ENCODE measurements at places on chromosomes 11 and 22.

DNA sequence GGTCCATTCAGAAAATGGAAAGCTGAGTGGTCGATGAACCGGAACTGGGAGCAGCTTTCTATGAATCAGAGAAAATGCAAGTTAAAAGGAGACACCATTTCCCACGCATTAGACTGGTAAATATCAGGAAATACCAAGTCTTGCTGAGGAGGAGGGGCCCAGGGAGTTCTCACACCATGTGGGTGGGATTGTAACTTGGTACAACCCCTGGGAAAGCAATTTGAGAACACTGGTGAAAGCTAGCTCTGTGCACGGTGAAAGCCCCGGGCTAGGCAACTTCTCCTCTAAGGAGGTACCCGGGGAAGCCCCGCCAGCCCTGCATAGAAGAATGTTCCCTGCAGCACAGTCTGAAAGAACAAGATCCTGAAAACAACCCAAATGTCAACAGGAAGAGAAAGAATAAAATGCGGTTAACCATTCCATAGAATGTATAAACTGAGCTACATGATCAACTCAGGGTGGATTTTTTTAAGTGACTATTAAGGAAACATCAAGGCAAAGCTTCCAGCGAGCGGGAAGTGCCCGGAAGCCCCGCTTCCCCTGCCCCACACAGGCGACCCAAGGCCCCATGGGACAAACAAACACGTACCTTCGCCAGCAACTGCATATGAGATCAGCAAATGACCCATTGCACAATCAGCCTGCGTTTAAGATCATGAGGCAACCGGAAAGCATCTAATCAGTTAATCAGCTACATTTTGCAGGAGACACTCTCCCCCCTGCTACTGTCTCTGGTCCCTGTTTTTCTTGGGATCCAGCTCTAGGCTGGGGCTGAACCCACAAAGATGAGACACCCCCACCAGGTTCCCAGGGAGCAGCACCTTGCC, 11.3 kb downstream of the SHANK2 start:
- DNase-seq: peak; percentile 14

DNA sequence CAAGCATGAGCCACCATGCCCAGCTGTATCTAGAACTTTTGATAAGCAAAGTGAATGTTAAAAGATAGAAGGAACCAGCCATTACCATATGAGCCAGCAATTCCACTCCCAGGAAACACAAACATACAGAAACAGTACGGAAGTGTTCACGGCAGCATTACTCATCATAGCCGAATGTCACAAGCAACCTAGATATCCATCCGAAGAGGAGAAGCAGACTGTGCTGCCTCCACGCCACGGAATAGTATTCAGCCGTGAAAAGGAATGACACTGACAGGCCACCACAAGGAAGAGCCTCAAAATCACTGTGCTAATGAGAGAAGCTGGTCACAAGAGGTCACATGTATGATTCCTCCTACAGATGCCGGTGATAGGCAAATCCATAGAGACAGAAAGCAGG, 17.6 kb upstream of the MGAT3 start:
- no peak for DNase-seq

DNA sequence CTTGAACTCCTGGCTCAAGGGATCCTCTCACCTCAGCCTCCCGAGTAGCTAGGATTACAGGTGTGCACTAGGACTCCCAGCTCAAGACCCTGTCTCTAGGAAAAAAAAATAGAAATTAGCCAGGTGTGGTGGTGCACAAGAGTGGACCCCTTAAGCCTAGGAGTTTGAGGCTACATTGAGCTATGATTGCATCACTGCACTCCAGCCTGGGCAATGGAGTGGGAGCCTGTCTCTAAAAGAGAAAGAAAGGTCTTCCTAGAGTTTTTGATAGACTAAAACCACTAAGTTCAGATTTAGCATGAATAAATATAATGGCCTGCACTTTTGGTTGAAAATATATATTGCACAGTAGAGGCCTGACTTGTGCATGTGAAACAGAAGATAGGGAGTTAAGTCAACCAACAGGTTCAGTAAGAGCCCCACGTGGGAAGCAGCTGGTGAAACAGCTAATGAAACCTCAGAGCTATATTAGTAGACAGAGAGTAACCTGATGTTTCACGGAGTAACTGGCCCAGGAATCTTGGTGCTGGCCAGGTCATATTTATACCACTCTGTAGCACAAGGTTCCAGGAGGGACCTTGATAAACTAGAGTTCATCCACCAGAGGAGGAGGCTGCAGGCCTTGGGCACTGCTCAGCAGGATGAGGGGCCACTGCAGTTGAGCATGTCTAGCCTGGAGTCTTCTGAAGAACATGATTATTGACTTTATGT, 4.6 kb upstream of the MICAL3 start:
- DNase-seq: no peak

DNA sequence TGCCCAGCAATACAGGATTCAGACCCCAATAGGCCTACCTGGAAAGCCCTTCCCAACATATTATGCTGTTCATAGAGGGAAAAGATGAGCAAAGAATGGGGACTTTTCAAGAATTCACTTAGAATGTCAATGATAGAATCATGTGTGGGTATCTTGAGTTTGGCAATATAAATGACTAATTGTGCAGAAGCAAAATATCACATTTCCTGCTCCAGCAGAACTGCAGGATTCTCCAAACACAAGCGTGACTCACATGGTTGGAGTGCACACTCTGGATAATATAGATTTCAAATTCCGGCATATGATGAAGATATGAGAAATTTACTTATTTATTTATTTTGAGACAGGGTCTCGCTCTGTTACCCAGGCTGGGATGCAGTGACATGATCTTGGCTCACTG, 12.5 kb upstream of the APOL5 start:
- DNase-seq: no peak

GRCh38 chr11:73734993-73735392, 25.9 kb downstream of the RAB6A start:
- no peak for DNase-seq

DNA sequence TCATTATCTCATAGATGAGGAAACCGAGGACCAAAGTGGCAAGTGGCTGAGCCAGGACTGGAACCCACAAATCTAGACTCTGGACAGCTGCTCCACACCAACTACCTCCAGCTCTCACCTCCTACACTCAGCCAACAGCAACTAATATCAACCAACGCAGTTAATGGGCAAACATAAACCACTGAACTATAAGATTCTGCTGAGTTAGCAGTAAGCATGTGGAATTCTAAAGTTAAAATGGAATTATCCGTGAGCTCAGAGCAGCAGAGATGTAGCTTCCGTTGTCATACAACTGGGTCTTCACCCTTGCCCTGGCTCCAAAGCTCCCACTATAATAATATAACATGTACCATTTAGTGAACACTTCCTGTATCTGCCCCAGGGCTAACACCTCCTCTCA, 27.1 kb downstream of the FAM227A start:
- DNase-seq: no peak

GRCh38 chr11:126484266-126484665, 128.8 kb downstream of the ST3GAL4 start:
- no peak for DNase-seq

GRCh38 chr22:35600476-35600875, 16.7 kb downstream of the MB start:
- no peak for DNase-seq

GRCh38 chr22:30150212-30150611, 69.9 kb downstream of the HORMAD2 start:
- DNase-seq: no peak

DNA sequence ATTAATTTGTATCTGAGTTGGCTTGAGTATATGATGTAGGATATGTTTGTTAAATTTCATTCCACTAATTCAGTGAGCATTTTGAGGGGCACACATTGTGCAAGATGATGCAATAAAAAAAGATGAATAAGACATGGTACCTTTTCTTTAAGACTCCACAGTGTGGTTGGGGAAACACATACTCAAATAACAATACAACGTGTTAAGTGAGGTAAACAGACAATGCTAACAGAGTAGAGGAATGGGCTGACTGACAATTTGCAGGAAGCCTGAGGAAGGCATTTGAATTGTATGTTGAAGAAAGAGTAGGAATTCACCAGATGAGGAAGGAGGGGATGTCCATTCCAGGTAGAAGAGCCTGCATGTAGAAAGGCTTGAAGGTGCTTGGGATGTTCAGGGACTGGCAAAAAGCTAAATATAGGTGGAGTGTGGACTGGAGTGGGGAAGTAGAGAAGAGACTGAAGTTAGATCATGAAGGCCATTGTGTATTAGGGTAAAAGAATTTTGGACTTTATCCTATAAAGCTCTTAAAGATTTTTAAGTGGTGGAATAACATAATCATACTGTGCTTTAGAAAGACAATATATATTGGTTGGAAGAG, 6.8 kb downstream of the RNF169 start:
- no peak for DNase-seq

- DNase-seq: no peak
Measured at GRCh38 chr11:50088231-50088630, 55.6 kb downstream of the OR4C45 start.

DNA sequence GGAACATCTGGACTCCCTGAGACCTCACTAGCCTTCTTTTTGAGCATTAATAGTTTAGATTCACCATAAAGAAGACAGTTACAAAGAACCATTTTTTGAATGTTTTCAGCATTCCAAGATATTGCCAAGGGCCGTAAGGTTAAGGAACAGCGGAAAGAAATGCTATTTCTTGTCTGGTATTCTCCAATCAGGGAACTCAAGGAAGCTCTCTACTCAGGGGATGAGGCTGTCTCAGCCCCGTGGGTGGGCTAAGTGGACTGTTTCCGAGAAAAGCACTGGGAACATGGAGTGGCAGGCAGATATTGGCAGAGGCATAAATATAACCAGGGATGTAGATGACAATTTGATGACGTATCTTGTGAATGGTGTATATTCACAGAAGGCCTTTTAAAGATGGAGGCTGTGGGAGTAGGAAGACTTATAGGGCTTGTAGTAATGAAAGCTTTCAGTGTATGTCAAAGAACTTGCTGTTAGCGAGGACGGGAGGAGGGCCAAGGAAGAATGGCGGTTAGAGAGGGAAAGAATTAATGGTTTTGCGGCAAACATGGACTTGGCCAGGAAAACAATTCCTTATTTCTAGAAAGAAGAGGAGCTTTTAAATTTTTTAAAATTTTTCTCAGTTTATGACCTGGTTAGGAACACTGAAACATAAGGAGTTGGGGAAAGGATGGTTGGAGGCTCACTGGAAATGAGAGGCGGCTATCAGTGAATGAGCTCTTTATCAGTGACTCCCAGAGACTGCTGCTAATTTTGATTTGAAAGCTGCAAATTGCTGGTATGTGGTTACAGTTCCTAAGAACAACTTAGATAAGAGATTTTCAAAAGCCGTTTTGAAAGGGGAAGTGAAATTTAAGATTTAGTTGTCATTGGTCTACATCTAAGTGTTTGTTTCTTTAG, 64.6 kb downstream of the ST3GAL4 start:
- DNase-seq: no peak

GRCh38 chr11:69820441-69820840, 1.2 kb upstream of the FGF3 start:
- no peak for DNase-seq

- no peak for DNase-seq
Measured at GRCh38 chr22:37053310-37054055, 1.9 kb downstream of the KCTD17 start.

- DNase-seq: no peak
Measured at GRCh38 chr11:65132238-65132987, 1.9 kb downstream of the SYVN1 start.

- no peak for DNase-seq
Measured at GRCh38 chr22:43274595-43275240, 68.5 kb downstream of the SCUBE1 start.

- no peak for DNase-seq
Measured at GRCh38 chr11:14506532-14506931, 6.9 kb upstream of the COPB1 start.

DNA sequence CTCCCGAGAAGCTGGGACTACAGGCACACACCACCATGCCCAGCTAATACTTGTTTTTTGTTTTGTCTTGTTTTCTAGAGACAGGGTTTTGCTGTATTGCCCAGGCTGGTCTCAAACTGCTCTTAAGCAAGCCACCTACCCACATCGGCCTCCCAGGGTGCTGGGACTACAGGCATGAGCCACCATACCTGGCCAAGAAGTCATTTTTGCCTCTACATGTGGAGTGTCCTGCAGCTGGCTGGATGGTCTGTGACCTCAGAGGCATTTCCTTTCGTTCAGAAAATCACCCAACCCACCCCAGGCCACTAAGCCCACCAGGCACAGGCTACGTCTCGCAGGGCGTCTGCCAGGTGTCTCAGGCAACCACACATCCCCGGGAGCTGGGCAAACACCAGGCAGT, 12.8 kb downstream of the SHANK2 start:
- no peak for DNase-seq

DNA sequence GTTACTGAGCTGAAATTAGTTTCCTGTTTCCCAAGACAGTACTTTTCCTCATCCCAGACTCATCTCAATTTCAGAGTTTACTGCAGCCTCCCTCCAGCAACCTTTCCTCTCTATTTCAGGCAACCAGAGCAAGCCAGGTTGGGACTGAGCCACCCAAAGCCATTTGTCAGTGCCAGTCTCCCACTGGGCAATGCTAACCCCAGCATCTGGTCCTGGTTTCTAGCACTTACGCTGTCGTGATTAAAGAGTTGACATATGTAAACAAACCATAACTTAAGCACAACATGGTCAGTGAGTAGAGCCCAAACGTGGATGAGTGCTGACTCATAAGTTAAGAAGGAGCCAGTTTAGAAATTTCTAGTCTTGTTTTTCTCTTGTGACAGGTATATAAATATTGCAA, 119.6 kb upstream of the BLID start:
- peak; percentile 89 for DNase-seq

DNA sequence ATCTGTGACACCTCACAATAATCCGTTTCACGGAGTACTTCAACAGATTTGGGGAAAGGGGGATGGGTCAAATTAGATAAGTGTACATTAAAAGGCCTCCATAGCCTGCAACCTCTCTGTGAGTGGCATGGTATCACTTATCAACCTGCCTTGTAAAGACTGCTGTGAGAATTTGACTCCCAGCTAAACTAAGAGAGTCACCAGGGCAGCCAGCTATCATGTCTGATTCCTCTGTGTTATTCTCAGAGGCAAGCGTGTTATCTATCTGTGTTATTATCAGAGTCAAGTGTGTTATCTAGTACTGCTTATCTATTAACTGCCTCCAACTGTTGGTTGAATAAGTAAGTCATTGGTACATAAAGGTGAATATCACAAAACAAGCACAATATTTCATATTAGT, 4.1 kb upstream of the FAM83F start:
- no peak for DNase-seq

- no peak for DNase-seq
Measured at GRCh38 chr11:67158221-67158620, 39.2 kb downstream of the KDM2A start.

- DNase-seq: peak; percentile 94
Measured at GRCh38 chr22:24810043-24810749, 4.2 kb downstream of the SGSM1 start.

DNA sequence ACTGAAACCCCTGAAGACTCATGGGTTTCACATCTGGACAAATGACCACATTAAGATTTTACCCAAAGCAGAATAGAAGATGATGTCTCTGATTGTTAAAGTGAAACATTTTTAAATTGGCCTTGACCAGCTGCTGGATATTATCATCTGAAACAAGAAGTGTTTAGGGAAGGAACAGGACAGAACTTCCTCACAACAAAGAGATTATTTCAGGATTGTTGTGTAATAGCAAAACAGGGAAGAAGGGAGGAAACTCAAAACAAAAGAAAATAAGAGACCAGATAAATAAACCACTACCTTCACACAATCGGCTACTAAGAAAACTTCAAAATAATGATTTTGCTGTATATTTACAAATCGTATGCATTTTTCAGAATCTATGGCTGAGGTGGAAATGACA, 319.2 kb upstream of the API5 start:
- no peak for DNase-seq
